ENCODE measurements at places on chromosomes 7 and 10.

- DNase-seq = no peak
These were observed 711 bp downstream of the KIF20B start for GRCh38 chr10:89702121-89702480.

GRCh38 chr10:44935201-44935965 is 24.2 kb upstream of the RASSF4 start:
- no peak for DNase-seq

GRCh38 chr10:95276367-95277200 is 14.2 kb downstream of the PDLIM1 start:
- no peak for DNase-seq

DNA sequence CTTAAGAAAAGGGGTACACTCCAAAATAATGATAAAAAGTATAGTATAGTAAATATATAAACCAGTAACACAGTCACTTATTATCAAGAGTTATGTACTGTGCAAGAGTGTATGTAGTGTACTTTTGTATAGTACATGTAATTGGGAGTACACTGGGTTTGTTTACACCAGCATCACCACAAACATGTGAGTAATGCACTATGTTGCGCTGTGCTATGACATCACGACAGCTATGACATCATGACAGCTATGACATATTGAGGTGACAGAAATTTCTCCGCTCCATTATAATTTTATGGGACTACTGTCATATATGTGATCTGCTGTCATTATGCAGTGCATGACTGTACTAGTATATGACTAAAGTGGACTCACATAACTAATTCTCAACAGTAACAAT is 84.6 kb downstream of the KMT2C start:
- no peak for DNase-seq

- no peak for DNase-seq
These were observed 323.4 kb downstream of the CDC14C start for GRCh38 chr7:49247759-49248158.

- DNase-seq = no peak
These were observed 58.2 kb upstream of the YAE1 start for GRCh38 chr7:39507866-39508551.

Data from activated naive CD4-positive, alpha-beta T cell (primary cell).